ENCODE measurements at places on chromosomes 5 and 9.

DNA sequence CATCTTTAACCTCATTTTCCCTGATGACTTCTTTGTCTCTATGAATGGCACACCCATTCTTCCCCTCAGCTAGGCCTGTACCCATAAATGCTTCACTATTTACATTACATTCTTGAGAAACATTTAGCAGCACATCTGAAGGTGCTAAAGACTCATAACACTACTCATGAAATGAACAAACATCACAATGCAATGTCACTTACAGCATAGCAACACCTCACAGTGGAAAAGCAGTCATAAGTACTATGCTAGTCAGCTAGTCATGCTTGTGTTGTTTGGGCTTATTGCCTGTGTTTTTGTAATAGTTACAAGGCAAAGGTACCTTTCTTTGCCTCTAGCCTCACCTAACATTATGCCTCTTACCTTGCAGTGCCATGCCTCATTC, 228.9 kb downstream of the KIAA0825 start:
- no peak for DNase-seq

GRCh38 chr9:87322840-87323635, 174.6 kb upstream of the DAPK1 start:
- DNase-seq, result peak; percentile 76

GRCh38 chr5:146357126-146357525, 18.5 kb downstream of the POU4F3 start:
- no peak for DNase-seq

- no peak for DNase-seq
These were observed 81.2 kb downstream of the RAB24 start for GRCh38 chr5:177222269-177222668.

DNA sequence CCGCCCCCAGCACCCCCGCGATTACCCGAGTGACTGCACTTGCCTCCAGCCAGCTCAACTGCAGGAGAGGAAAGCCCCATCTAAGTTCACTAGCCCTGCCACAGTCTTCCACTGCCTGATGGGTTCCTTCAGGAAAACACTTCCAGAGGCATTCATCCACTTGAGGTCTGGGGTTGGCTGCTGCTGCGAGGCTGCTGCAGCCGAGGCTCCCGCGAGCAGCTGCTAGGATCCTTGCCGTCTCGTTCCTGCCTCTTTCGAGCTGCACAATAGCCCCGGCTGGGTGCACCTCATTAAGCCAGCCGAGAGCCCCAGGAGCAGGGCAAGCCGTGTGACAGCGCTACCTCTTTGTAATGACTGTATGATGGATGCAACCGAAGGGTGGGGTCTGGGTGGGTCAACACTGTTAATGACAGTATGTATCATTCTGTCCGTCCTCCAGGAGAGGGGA, 24.2 kb upstream of the ELAVL2 start:
- no peak for DNase-seq

DNA sequence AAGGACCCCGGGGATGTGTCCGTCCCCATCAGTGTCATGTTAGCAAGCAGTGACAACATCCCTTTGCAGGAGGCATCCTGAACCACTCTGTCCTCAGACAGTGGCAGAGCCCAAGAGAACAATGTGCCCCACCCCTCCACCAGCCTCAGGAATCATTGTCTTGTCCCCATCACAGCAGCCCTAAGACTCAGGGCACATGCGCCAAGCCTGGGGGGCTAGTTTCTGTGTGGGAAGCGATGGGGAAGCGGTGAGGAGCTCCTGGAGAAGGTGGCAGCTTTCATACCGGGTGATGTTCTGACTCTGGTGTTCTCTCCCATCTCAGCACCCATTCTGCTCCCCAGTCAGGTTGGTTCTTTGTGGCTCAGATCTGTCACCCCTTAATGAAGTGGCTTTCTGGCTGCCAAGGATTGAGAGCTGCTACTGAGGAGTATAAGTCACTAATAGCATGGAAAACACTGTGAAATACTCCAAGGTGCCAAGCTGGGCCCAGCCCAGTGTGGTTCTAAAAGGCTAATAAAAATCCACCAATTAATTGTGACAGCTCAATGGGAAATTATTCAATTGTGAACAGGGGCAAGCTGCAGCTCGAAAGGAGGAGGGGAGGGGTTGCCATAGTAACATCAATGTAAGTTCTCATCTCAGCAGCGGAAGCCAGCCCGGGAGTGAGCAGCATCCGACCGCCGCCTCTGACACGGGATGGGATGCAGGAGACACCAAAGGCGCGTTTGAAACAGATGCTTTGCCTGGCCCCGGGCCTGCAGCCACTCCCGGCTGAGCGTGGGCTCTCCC, 4.7 kb downstream of the QRFP start:
- no peak for DNase-seq

GRCh38 chr5:88877826-88878225, 5.2 kb downstream of the MEF2C start:
- DNase-seq, result no peak

- no peak for DNase-seq
These were observed 572 bp downstream of the SCGB3A1 start for GRCh38 chr5:180590543-180591310.

GRCh38 chr5:176810687-176811501, 535 bp downstream of the UNC5A start:
- DNase-seq, result no peak

- DNase-seq, result no peak
These were observed 859 bp downstream of the RETREG1 start for GRCh38 chr5:16615741-16616535.

- no peak for DNase-seq
These were observed 1.2 kb downstream of the SLC24A2 start for GRCh38 chr9:19787672-19788071.

GRCh38 chr5:59790376-59790775, 103.2 kb downstream of the PDE4D start:
- DNase-seq, result no peak

GRCh38 chr9:28999806-29000205, 1426.5 kb upstream of the C9orf72 start:
- no peak for DNase-seq

- DNase-seq, result peak; percentile 15
These were observed 16.1 kb upstream of the FRRS1L start for GRCh38 chr9:109182940-109183798.

GRCh38 chr5:11075035-11075805, 314.2 kb upstream of the DAP start:
- no peak for DNase-seq

DNA sequence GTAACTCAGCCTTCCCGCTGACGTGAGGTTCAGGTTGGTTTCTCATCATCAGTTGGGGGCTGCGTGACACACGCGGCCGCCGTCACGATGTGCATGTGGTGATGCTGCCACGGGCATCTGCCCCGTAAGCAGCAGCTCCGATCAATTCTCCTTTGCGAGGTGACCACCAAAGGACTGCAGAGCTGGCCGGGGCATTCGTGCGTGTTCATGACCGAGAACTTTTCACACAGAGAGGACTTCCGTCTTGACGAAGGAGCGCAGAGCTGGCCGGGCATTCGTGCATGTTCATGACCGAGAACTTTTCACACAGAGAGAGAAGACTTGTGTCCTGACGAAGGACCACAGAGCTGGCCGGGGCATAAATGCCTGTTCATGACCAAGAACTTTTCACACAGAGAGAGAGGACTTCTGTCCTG, 3.8 kb upstream of the LCN1 start:
- no peak for DNase-seq

DNA sequence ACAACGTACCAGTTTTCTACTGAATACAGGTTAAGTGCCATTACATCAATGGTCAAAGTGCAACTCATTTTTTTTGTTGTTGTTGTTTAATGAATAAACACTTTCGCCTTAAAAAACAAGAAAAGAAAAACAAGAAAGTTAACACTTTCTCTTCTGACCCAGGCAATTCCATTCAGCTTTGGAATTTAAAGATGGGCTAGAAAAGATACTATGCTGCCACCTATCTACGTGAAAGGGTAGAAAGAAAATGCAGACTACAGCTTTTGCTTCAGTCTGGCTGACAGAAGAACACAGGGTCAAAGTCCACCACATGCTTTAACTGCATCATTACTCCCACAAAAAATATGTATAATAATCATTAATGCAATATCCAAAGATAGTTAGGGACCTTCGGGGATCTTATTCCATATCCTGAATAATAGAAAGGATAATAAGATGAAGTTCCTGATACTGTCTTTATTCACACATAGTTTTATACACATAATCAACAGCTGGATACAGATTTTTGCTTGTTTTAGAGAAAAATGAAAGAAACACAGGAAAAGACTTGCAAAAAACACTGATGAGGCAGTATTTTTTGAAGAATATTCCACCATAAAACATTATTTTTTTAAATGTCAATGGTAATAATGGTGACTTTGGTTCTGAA, 40.4 kb downstream of the ZDHHC21 start:
- no peak for DNase-seq

- DNase-seq, result peak; percentile 37
These were observed 6.8 kb upstream of the SUSD3 start for GRCh38 chr9:93051680-93052089.

GRCh38 chr5:9733486-9733885, 103.3 kb upstream of the TAS2R1 start:
- no peak for DNase-seq

DNA sequence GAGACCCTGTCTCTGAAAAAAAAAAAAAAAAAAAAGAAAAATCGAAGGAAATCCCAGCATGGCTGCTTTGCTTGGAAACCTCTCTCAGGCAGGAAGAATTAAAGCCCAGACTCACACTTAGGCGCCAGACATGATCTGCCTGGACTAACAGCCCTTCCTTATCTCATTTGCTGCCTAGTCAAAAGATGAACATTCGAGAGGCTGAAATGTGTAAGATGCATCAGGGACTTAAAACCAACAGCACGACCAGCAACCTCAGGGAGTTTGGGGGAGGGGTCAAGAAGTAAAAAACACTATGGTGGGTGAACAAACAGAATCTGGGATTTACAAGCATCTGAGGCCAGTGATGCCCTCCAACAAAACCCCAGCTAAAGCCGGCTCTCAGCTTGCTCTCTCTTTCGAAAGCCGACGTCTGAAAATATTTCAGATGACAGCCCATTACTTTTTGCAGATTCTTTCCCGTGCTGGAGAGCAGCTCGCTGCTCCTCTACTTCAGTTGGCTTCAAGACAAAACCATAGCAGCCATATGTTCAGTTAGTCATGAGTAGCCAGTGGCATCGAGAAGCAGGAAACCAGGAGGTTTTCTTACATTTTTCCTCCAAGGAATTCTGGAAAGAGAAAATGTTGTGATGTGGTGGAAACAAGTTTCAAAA, 249.9 kb downstream of the MARCHF11 start:
- peak; percentile 52 for DNase-seq

- DNase-seq, result no peak
These were observed 19.3 kb upstream of the SLC12A7 start for GRCh38 chr5:1131191-1131621.

- no peak for DNase-seq
These were observed 54.1 kb downstream of the GNG10 start for GRCh38 chr9:111715471-111715870.

GRCh38 chr5:1057485-1058082, 49.0 kb downstream of the NKD2 start:
- DNase-seq, result no peak

DNA sequence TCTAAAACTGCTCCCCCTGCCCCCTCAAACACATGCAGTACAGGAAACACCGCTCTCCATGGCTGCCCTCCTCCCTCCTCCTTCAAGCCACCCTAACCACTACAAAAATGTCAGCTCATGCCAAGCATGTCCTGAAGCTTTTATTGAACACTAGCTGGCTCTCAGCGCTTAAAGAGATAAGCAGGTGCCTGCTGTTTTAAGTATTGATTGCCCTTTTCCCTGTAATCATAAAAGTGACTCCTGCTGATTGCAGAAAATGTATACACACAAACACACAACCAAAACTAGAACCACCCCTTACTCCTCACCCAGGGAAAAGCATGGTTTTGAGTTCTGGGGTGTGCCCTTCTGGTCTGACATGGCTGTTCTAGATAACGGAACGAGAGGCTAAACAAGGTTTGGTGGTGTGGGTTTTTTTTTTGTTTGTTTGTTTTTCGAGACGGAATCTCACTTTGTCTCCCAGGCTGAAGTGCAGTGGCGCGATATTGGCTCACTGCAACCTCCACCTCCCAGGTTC, 3.7 kb upstream of the UCK1 start:
- no peak for DNase-seq

Measured in fibroblast of gingiva (primary cell).